Endothelial cell (in vitro differentiated cells): ENCODE measurements at places on chromosomes 16 and 17. TPM values are rescaled to one million over a fixed set of nuclear protein-coding genes. Genes with fewer than 3 reads are reported as not detected.

- H3K4me1 ChIP-seq = no peaks in the 10 kb centered on the region
- no peak overlapping the region for H3K27ac ChIP-seq
- DNase-seq = no peak
- no peaks in the 10 kb centered on the region for H3K36me3 ChIP-seq
- H3K4me3 ChIP-seq = no peak overlapping the region
These were observed 17.2 kb upstream of the ADGRG1 start for GRCh38 chr16:57611181-57611580.

GRCh38 chr16:77679391-77679790, 42.9 kb upstream of the NUDT7 start:
- no peak overlapping the region for H3K4me3 ChIP-seq
- no peak overlapping the region for H3K27ac ChIP-seq
- H3K4me1 ChIP-seq = no peaks in the 10 kb centered on the region
- DNase-seq = no peak
- no peaks in the 10 kb centered on the region for H3K36me3 ChIP-seq
- H3K27me3 ChIP-seq = no peaks in the 10 kb centered on the region

Gene NSRP1
- total RNA-seq = 20.2 TPM

DNA sequence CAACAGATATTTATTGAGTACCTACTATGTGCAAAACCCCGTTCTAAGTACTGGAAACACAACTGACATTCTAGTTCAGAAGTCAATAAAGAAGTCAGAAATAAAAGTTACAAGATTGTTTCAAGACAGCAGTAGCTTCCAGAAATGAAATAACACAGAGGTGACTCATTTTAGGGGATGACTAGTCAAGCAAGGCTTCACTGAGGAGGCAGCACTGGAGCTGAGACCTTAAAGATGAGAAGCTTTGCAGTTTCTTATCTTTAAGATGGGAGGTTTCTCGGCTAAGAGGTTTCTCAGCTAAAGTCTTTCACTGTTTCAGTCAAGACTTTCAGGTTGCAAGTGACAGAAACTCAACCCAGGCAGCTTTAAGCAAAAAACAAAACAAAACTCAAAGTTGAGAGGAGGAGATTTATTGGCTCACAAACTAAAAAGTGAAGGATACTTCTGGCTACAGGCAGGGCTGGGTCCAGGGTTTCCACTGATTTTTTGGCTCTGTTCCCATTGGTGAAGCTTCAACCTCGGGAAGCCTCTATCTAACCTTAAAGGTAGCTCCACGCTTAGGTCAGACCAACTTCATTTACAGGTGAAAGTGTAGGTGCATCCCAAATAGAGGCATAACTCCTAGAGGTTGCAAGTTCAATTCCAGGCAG, 7.4 kb upstream of the MMP2 start:
- no peak for DNase-seq
- H3K4me1 ChIP-seq = no peaks in the 10 kb centered on the region
- no peak overlapping the region for H3K27ac ChIP-seq

GRCh38 chr17:76151896-76152454, 10.9 kb upstream of the FOXJ1 start:
- no peak overlapping the region for H3K27ac ChIP-seq
- DNase-seq = no peak
- no peak overlapping the region for H3K4me3 ChIP-seq
- no peaks in the 10 kb centered on the region for H3K27me3 ChIP-seq

GRCh38 chr16:65224994-65225393, 103.1 kb upstream of the CDH11 start:
- no peak overlapping the region for H3K4me3 ChIP-seq
- H3K27me3 ChIP-seq = peaks cover 2% of the 10 kb centered on the region
- H3K36me3 ChIP-seq = no peaks in the 10 kb centered on the region
- H3K27ac ChIP-seq = no peak overlapping the region
- H3K4me1 ChIP-seq = peaks cover 7% of the 10 kb centered on the region

Gene OR3A2
- total RNA-seq = not detected

- no peaks in the 10 kb centered on the region for H3K27me3 ChIP-seq
- DNase-seq = no peak
- no peaks in the 10 kb centered on the region for H3K4me1 ChIP-seq
- no peak overlapping the region for H3K4me3 ChIP-seq
- H3K27ac ChIP-seq = peak overlapping the region; percentile 31
These were observed 65.9 kb downstream of the CEP95 start for GRCh38 chr17:64572682-64573154.

- peaks cover 12% of the 10 kb centered on the region for H3K4me1 ChIP-seq
- no peak overlapping the region for H3K27ac ChIP-seq
- no peak for DNase-seq
- H3K27me3 ChIP-seq = no peaks in the 10 kb centered on the region
- no peak overlapping the region for H3K4me3 ChIP-seq
These were observed 206.0 kb downstream of the IRX3 start for GRCh38 chr16:54080524-54081008.

- no peaks in the 10 kb centered on the region for H3K36me3 ChIP-seq
- no peaks in the 10 kb centered on the region for H3K27me3 ChIP-seq
- no peak for DNase-seq
- H3K27ac ChIP-seq = no peak overlapping the region
- no peak overlapping the region for H3K4me3 ChIP-seq
These were observed 44.6 kb upstream of the ADCY9 start for GRCh38 chr16:4160658-4161430.

- H3K4me1 ChIP-seq = peaks cover 6% of the 10 kb centered on the region
- peaks cover 7% of the 10 kb centered on the region for H3K27me3 ChIP-seq
- H3K4me3 ChIP-seq = no peak overlapping the region
These were observed 176.4 kb upstream of the GSE1 start for GRCh38 chr16:85436636-85437165.

GRCh38 chr17:76238847-76239537, 1.3 kb downstream of the RNF157 start:
- no peaks in the 10 kb centered on the region for H3K36me3 ChIP-seq
- peaks cover 8% of the 10 kb centered on the region for H3K27me3 ChIP-seq
- peaks cover 8% of the 10 kb centered on the region for H3K4me1 ChIP-seq

GRCh38 chr16:11610121-11610505, 23.4 kb upstream of the LITAF start:
- no peak for DNase-seq
- H3K36me3 ChIP-seq = no peaks in the 10 kb centered on the region
- H3K4me3 ChIP-seq = no peak overlapping the region
- H3K27ac ChIP-seq = no peak overlapping the region
- no peaks in the 10 kb centered on the region for H3K4me1 ChIP-seq

Gene GPR142
- 0.18 TPM for total RNA-seq
